ENCODE measurements at places on chromosomes 7 and 10. TPM values are rescaled to one million over a fixed set of nuclear protein-coding genes. Genes with fewer than 3 reads are reported as not detected.

GRCh38 chr10:21891439-21891838 is 112.1 kb downstream of the DNAJC1 start:
- DNase-seq: no peak

- DNase-seq: no peak
These were observed 330.1 kb upstream of the MGMT start for GRCh38 chr10:129136951-129137350.

GRCh38 chr10:75540981-75541380 is 109.6 kb downstream of the LRMDA start:
- DNase-seq: no peak

The AKR1C8 gene
- not detected for total RNA-seq

The TMEM209 gene
- 10.2 TPM for total RNA-seq

The GBX1 gene
- not detected for total RNA-seq

Data from pulmonary artery endothelial cell (primary cell).